Naive thymus-derived CD4-positive, alpha-beta T cell (primary cell): ENCODE measurements at places on chromosomes 12 and 14.

GRCh38 chr12:116314477-116314876 lies 37.0 kb upstream of the MED13L start:
- no peak for DNase-seq
- H3K36me3 ChIP-seq, result no peaks in the 10 kb centered on the region
- H3K27ac ChIP-seq, result no peak overlapping the region
- no peak overlapping the region for H3K4me3 ChIP-seq
- H3K27me3 ChIP-seq, result no peaks in the 10 kb centered on the region

GRCh38 chr12:42021469-42021868 lies 123.2 kb downstream of the GXYLT1 start:
- no peak for DNase-seq
- no peaks in the 10 kb centered on the region for H3K27me3 ChIP-seq
- H3K4me1 ChIP-seq, result no peaks in the 10 kb centered on the region
- no peak overlapping the region for H3K4me3 ChIP-seq

DNA sequence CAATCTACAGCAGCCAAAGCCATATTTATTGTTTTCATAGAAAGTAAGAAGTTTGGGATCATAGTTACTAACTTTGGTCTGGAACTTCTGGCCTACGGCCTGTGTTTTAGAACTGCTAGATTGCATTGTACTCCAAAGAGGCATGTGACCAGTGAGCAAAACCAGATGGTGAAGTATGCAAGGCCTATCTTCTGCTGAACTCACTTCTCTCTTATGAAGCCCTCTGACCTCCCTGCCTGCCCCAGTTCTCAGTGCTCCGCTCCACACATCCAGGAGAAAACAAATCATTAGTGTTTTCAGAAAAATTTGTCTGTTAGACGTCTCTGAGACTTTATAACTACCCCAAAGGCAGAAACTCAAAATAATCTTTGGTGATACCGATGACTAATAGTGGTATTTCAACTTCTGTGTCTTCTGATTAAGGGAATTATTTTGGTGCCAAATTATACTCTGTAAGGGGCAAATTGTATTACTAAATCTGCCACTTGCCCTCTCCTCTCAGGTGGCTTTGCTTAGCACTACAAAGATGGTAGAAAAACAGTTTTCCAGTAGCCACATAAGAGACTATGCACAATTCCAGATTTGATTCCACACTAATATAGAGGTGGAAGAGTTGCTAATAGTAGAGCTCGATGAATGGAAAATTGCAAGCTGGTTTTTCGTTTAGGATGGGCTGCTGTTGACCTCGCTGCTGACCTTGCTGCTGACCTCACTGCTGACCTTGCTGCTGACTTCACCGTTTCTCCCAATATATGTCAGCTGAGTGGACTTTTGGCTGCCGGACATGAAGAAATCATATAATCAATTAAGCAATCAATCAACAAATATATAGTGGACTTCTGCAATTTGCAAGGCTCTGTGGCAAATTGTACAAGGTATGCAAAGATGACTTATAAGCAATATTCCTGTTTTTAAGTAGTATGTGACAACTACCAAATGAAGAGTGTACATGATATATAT lies 147.5 kb downstream of the KITLG start:
- no peak for DNase-seq
- no peaks in the 10 kb centered on the region for H3K36me3 ChIP-seq
- no peaks in the 10 kb centered on the region for H3K4me1 ChIP-seq

DNA sequence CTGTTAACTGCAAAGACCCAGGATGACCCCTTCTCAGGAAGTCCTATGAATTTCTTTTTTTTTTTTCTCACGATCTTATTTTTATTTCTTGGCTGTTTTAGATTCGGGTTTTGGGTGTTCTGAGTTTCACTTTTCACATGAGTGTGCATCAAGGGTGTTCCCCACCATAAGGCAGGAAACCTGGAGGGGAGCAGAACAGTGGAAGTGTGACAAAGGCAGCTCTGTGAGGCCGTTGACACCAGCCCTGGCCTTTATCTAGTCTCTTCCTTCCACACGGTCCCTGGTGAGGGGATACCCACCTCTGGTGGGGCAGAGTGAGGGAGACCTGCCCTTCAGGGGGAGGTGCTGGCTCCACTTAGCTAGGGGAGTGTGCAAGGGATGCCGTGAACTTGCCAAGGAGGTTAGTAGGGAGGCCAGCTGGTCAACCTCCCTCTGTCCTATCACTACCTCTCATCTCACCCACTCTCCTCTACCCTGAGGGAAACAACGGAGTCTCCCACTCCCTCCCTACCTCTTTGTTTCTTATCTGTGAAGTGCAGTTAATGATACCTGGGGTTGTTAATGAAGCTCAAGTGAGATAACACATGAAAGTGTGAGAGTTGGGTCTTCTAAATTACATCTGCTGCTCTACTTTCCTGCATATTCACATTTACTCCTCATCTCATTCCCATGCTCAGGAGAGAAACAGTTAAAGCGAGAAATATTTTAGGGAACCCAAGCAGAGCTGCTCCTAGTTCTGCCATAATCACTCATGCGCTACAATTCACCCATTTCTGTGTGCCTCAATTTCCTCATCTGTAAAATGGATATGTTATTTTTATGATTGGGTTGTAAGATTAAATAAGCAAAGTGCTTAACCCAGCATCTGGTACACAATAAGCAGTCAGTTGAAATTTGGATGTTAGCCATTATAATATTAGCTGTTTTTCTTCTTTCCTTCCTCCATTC lies 4.4 kb upstream of the GALNT6 start:
- H3K4me1 ChIP-seq, result peaks cover 47% of the 10 kb centered on the region
- H3K27me3 ChIP-seq, result no peaks in the 10 kb centered on the region
- H3K4me3 ChIP-seq, result peak overlapping the region; percentile 26
- H3K27ac ChIP-seq, result peak overlapping the region; percentile 83
- peak; percentile 42 for DNase-seq

- H3K4me1 ChIP-seq, result no peaks in the 10 kb centered on the region
- no peaks in the 10 kb centered on the region for H3K36me3 ChIP-seq
- H3K27ac ChIP-seq, result no peak overlapping the region
- H3K27me3 ChIP-seq, result no peaks in the 10 kb centered on the region
- DNase-seq, result no peak
These were observed 457.7 kb upstream of the TMEM132C start for GRCh38 chr12:127809275-127809674.

- no peak overlapping the region for H3K27ac ChIP-seq
- H3K4me1 ChIP-seq, result no peaks in the 10 kb centered on the region
- no peak for DNase-seq
- H3K4me3 ChIP-seq, result no peak overlapping the region
- H3K27me3 ChIP-seq, result no peaks in the 10 kb centered on the region
These were observed 441.4 kb downstream of the EGLN3 start for GRCh38 chr14:33509454-33509853.

GRCh38 chr12:50720501-50720900 lies 43.4 kb upstream of the ATF1 start:
- H3K4me1 ChIP-seq, result no peaks in the 10 kb centered on the region
- no peak overlapping the region for H3K4me3 ChIP-seq
- no peak overlapping the region for H3K27ac ChIP-seq

DNA sequence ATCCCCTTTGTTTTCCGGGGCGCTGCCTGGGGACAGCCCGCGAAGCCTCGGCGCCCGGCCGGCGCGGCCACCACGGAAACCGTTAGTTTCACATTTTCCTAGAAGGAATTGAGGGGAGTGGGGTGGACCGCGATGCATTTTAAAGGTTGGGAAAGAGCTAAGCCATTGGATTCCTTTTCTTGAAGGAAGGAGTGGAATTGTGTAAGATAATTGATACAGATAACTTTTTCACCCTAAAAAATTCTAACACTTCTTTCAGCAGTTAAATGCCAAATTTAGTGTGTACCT lies 137.1 kb downstream of the MON2 start:
- no peaks in the 10 kb centered on the region for H3K27me3 ChIP-seq
- peak overlapping the region; percentile 99 for H3K27ac ChIP-seq
- H3K36me3 ChIP-seq, result no peaks in the 10 kb centered on the region
- peaks cover 12% of the 10 kb centered on the region for H3K4me1 ChIP-seq
- peak overlapping the region; percentile 93 for H3K4me3 ChIP-seq
- DNase-seq, result no peak

- H3K36me3 ChIP-seq, result no peaks in the 10 kb centered on the region
- no peak overlapping the region for H3K4me3 ChIP-seq
- H3K27me3 ChIP-seq, result no peaks in the 10 kb centered on the region
- H3K27ac ChIP-seq, result no peak overlapping the region
These were observed 15.7 kb downstream of the SMCO2 start for GRCh38 chr12:27462151-27462694.

DNA sequence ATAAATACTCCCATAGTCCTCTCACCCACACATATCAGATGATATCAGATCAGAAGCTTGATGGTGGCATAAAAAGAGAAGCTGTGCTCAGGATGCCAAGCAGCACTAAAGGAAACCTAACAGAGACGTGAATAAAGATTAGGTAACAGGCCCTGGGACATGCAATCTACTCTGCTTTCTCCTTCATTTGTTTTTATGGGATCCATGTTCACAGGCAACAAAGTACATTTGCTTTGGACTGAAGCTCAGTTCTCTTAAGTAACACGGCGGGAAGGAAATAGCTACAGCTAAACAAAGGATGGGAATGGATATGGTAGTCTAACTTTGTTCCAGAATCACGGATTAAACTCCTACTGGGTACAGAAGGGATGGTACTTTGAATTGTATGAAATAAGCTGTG lies 119.5 kb downstream of the TTC7B start:
- H3K4me1 ChIP-seq, result no peaks in the 10 kb centered on the region
- H3K27ac ChIP-seq, result no peak overlapping the region
- H3K27me3 ChIP-seq, result no peaks in the 10 kb centered on the region
- no peak overlapping the region for H3K4me3 ChIP-seq
- H3K36me3 ChIP-seq, result no peaks in the 10 kb centered on the region
- DNase-seq, result no peak

- no peaks in the 10 kb centered on the region for H3K36me3 ChIP-seq
- DNase-seq, result no peak
- no peaks in the 10 kb centered on the region for H3K27me3 ChIP-seq
- H3K4me1 ChIP-seq, result no peaks in the 10 kb centered on the region
- no peak overlapping the region for H3K4me3 ChIP-seq
- no peak overlapping the region for H3K27ac ChIP-seq
These were observed 787.7 kb upstream of the TMEM132C start for GRCh38 chr12:127479256-127479655.

DNA sequence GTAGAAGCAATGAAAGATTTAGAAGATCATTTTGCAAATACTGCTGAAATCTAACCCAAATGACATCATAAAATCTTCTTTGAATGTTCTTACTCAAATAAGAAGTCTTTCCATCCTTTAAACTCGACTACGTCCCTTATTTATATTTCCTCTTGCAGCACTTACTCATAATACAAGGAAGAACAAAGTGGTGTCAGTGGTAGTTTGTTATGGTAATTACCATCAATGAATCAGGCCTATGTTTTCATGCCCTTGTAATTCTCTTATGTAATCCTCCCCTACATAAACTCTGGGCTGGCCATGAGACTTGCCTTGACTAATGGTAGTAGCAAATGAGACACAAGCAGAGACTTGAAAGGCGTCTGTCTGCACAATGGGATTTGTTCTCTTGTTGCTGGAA lies 17.0 kb downstream of the EEA1 start:
- no peak for DNase-seq
- peak overlapping the region; percentile 30 for H3K27ac ChIP-seq
- H3K36me3 ChIP-seq, result no peaks in the 10 kb centered on the region
- no peak overlapping the region for H3K4me3 ChIP-seq

DNA sequence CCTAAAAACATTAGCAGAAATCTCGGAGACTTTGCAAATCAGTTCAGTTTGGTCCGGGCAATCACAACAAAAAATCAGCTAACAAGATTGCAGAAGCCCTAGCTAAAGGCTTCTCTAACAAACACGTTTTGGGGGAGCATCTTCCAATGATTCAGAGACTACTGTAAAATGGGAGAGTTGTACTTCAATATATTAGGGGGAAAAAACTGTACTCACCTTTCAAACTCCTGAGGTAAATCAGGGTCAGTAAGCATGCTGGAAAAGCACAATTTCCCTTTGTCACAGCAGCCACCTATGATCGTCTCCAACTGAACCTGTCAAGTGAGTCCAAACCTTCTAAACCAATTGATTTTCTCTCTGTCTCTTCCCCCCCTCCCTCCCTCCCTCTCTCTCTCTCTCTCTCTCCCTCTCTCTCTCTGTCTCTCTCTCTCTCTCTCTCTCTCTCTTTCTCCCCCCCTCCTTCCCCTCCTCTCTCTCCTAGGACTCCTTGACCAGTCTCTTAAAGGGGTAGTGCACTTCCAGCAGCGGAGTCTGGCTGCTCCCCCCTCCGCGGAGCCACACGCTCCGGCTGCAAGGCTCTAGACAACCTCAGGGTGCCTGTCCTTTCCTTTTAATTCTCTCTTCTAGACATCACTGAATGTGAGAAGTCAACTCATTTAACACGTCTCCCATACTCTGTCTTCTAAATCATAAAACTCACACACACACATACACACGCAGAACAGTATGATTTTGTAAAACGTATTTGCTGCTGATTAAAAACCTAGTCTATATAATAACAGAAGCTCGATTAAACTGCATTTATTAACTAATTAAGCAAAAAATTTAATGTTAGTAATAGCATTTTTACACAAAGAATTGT lies at the start of gene SOX5:
Gene SOX5 (minus strand): TSS at position 323 of the 862 bp plus-strand sequence. CDS start 69 bp downstream, at position 254.
- H3K36me3 ChIP-seq, result no peaks in the 10 kb centered on the region
- H3K4me3 ChIP-seq, result no peak within 1 kb of the TSS
- no peak for DNase-seq
- no peaks in the 10 kb centered on the region for H3K27me3 ChIP-seq

- no peak for DNase-seq
- H3K4me1 ChIP-seq, result no peaks in the 10 kb centered on the region
- peaks cover 4% of the 10 kb centered on the region for H3K27me3 ChIP-seq
- no peak overlapping the region for H3K4me3 ChIP-seq
- no peak overlapping the region for H3K27ac ChIP-seq
These were observed 3.5 kb downstream of the LMO3 start for GRCh38 chr12:16602412-16602811.

GRCh38 chr14:39762576-39763401 lies 330.6 kb upstream of the FBXO33 start:
- no peak for DNase-seq
- H3K4me3 ChIP-seq, result no peak overlapping the region
- H3K27me3 ChIP-seq, result no peaks in the 10 kb centered on the region
- H3K27ac ChIP-seq, result no peak overlapping the region
- no peaks in the 10 kb centered on the region for H3K36me3 ChIP-seq

GRCh38 chr12:69779928-69780327 lies 41.3 kb downstream of the RAB3IP start:
- no peak overlapping the region for H3K4me3 ChIP-seq
- no peaks in the 10 kb centered on the region for H3K4me1 ChIP-seq
- no peak overlapping the region for H3K27ac ChIP-seq
- H3K27me3 ChIP-seq, result no peaks in the 10 kb centered on the region

DNA sequence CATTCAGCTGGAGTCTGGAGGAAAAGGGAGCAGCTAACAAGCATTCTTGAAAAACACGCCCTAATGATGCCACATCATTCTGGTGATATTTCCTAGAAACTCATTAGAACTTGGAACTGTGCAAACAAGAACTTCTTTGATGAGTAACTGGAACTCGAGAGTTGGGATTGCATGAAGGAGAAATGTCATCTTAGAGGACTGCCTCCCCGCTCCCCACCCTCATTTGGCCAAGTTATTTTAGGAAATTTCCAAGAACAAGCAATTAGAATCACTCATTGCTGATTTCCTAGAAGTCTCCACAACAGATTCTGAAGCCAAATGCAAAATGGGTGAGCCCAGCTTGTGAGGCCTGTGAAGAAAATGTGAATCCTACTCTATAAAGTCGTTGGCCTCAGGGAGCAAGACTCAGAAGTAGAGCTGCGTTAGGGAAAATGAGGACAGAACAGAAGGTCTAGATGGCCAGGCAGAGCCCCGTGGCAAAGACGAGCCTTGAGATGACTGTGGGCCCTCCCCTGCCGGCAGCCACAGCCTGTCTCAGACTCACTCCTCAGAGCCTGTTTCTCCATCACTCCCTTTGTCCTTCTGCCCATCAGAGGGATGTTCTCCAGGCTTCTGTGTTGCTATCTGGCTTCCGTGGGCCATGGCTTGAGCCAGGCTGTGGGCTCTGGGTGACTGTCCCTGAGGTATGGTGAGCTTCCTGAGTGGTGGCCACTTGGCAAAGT lies 38.4 kb downstream of the RTL1 start:
- no peaks in the 10 kb centered on the region for H3K4me1 ChIP-seq
- no peaks in the 10 kb centered on the region for H3K27me3 ChIP-seq
- H3K36me3 ChIP-seq, result no peaks in the 10 kb centered on the region
- DNase-seq, result no peak
- no peak overlapping the region for H3K27ac ChIP-seq
